ENCODE measurements at places on chromosomes 11 and 22.
A peak's percentile ranks its signal among the peaks of the same experiment; 100 is the strongest.

DNA sequence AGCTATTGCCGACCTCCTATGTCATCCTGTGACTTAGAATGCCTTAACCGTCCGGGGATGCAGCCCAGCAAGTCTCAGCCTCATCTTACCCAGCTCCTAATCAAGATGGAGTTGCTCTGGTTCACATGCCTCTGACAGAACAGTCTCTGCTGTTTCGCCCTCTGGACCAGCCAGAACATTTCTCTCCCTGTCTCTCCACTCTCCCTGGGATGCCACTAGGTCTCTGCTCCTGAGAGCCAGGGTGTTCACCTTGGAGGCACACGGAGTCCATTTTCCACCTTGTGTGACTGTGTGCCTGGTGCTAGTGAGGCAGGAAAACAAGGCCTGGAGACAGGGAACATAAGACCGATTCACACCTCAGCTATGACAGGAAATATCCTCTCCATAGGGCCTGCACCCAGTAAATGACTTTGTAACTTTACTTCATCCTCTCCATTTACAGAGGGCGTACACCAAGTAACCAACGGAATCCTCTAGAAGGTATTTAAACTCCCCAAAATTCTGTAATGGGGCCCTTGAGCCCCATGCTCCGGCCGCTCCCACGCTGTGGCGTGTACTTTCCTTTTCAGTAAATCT is 16.8 kb upstream of the B4GALNT4 start:
- no peak for DNase-seq

- peak; percentile 65 for DNase-seq
Observed at GRCh38 chr22:30290342-30291057, 1.2 kb upstream of the CASTOR1 start.

GRCh38 chr22:42214633-42215415 is 55.6 kb downstream of the TCF20 start:
- DNase-seq = no peak

DNA sequence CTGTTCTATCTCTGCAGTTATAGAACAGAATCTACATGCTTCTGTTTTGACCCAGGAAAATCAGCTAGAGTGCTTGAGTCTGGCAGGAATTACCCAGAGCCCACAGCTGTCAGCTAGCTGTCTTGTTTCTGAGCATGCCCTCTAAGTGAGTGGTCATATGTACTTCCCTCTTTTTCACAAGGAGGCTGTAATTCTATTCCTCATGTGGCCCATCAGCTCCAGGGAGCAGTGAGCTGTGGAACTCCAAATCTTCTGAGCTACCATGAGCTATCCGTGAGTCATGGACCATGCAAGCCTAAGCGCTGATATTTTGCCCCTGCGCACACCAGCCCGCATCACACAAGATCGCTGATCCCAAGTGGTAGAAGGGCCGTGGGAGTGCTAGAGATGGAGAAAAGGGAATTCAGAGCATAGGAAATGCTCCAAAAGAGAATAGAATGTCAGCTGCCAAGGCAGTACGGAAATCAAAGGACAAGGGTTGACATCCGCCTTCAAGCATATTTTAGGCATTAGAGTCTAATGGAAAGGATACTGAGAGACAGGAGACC is 5.4 kb downstream of the FJX1 start:
- DNase-seq = peak; percentile 91

GRCh38 chr22:33354928-33355327 is 296.7 kb upstream of the SYN3 start:
- DNase-seq = no peak

DNA sequence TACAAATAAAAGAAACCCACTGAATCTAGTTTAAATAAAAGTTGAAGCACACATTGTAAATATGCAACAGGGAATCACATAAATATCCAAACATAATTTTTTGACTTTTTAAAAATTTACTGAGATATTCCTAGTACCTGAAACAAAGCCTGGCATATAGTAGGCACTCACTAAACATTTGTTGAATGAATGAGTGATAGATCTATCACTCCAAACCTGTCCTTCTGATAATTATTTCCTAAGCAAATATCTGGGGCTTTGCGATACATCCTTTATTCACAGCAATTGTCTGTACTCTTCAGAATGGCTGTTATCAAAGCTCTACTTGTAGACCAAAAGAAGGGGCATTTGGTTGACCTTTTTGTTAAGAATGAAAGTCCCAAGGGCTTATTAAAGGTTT is 2.6 kb upstream of the PSMA1 start:
- DNase-seq = no peak

DNA sequence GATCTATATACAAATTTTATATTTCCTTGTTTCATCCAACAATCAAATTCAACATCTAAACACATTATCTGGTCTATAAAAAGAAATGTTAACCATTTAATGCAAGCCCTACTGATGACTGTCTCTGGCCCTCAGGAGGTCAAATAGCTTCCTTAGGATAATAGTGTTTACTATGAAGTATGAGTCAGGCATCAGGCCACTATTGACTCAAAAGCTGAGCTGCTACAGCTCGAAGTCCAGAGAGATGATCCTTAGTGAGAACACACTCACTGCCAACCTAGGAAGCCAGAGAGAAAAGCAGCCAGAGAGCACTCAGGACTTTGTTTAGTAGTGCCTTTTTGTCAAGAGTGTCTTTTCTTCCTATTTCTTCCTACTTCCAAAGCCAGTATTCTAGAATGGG is 171.8 kb downstream of the SOX6 start:
- DNase-seq = peak; percentile 48

- no peak for DNase-seq
Observed at GRCh38 chr22:23827351-23827995, 11.3 kb downstream of the DERL3 start.

GRCh38 chr11:118084247-118084646 is 2.5 kb downstream of the SMIM35 start:
- no peak for DNase-seq

- DNase-seq = peak; percentile 54
Observed at GRCh38 chr22:38203090-38203810, 1.5 kb downstream of the MAFF start.

DNA sequence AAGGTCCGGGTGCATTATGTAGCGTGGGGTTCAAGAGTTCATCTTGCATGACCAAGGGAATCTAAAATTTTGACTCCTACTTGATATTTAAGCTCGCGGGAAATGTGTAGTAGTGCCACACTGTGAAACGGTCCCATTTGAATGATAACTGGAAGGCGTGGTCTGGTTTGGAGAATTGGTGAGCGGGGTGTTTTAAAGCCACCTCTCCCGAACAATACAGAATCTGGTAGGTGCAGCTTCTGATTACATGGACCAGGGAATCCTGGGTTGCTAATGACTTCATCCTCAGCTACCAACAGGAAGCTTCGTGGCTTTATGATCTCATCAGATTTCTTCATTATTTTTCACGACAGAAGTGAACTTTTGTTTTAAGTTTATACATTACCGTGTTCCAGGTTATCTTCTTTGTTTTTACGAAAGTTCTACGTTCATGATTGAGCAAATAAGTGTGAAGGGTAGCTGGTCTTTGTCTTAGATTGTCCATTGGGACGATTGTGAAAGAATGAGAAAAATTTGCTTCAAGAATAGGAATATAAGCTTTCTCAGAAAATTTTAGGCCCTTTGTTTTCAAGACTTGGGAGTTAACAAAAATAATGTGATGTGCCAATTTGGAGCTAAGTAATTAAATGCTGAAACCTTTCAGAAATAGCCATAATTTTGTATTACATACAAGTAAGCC is 1.7 kb downstream of the QSER1 start:
- DNase-seq = peak; percentile 89

- DNase-seq = no peak
Observed at GRCh38 chr11:120442031-120442430, 69.5 kb upstream of the GRIK4 start.

- DNase-seq = no peak
Observed at GRCh38 chr11:29190313-29190712, 826.5 kb downstream of the KCNA4 start.

DNA sequence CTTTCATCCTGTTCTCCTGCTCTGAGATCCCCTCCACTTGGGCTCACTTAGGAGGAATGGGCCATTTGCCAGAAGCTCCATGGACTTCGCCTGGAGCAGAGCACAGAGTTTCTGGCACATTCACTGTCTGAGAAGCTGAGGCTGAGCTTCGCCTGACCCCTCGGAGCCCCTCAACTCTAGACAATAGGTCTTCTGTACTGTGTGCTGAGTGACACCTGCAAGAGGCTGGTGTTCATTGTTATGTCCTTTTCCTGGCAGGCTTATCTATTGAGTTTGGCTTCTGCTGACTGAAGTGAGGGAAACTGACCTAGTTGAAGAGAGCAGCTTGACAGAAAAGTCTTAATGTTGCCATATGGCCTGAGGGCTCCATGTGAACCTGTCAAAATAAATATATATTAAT is 124.3 kb downstream of the EHF start:
- DNase-seq = no peak

DNA sequence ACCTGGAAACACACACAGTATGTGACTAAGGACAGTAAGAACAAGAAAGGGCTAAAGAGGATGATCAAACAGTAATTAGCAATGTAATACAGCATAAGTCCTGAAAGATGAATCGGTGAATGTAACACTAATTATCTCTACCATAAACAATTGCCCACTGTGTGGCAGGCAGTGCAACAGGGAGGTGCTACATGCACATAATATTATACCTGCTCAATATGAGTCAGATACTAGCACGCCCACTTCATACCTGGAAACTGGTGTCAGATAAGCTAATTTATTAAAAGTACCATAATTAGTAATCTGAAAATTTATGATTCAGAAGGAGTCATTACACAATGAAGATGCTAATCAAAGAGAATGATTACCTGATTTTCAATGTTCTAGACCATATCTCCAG is 14.9 kb downstream of the CASP12 start:
- no peak for DNase-seq

- no peak for DNase-seq
Observed at GRCh38 chr11:123584186-123584585, 70.2 kb downstream of the SCN3B start.

DNA sequence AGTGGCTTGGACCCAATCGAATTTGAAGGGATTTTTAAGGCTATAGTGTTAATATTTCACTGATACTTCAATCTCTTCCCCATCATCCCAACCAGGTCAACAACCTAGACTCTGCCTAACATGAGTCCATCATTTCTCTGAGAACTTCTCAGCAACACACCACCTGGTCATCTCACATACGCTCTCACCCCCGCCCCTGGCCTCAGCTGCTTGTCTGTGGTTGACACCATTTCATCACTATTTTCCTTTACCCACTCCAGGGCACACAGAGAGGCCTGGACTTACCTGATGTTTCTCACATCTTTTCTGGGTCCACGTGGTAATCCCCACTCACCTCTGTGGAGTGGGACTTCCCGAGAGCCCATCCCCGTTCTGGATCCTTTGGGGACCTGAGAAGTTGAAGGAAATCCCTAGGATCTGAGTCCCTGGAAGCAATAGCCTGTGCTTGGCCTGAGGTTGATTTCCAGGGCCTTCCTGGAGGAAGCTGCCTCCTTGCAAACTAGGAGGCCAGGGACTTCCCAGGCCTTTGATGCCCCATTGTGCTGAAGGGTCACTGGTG is 3.2 kb downstream of the P2RX3 start:
- no peak for DNase-seq

GRCh38 chr11:31641477-31642062 is 132.0 kb downstream of the ELP4 start:
- peak; percentile 61 for DNase-seq

- peak; percentile 12 for DNase-seq
Observed at GRCh38 chr22:27990879-27991278, 71.8 kb upstream of the PITPNB start.

GRCh38 chr11:35524780-35525179 is 636 bp downstream of the PAMR1 start:
- no peak for DNase-seq

- DNase-seq = no peak
Observed at GRCh38 chr11:121478895-121479697, 26.3 kb upstream of the SORL1-AS1 start.
